CD4-positive, alpha-beta memory T cell (primary cell): ENCODE measurements at places on chromosomes 5 and 9. TPM values are rescaled to one million over a fixed set of nuclear protein-coding genes. Genes with fewer than 3 reads are reported as not detected.
A peak's percentile ranks its signal among the peaks of the same experiment; 100 is the strongest.

Gene PHF24
- not detected for total RNA-seq

Gene C9orf153
- 0.87 TPM for total RNA-seq

Gene GABRA1
- total RNA-seq: not detected

Gene PTPRD
- not detected for total RNA-seq

Gene RGS7BP
- not detected for total RNA-seq

GRCh38 chr9:86471171-86471815 is 117.1 kb upstream of the TUT7 start:
- DNase-seq: no peak

- DNase-seq: peak; percentile 95
Measured at GRCh38 chr5:131252824-131253171, 11.1 kb upstream of the CDC42SE2 start.

DNA sequence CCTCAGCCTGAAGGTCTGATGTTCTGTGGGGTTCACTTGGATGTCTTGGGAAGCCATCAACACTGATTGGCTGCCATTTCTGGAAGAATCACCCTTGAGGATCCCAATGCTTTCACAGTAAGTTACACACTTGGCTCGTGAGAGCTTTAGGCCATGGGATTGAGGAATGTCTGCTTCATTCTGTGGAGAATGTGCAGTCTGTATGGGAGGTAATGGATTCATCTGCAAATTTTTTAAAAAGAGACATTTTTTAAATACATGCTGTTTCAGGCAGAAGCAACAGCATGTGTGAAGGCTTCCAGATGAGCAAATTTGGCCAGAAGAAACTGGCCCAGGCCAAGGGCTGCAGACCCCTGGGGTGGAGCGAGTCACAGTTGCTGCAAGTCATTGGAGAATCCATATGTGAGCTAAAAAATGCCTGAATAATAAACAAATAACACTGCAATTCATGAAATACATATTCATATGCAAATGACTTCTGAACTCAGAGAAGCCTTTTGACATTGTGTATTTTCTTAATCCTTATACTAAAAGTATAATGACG is 146.3 kb upstream of the RASEF start:
- no peak for DNase-seq

- no peak for DNase-seq
Measured at GRCh38 chr9:35774907-35775635, 16.3 kb upstream of the NPR2 start.

- no peak for DNase-seq
Measured at GRCh38 chr5:164346785-164347630, 841.6 kb downstream of the MAT2B start.

DNA sequence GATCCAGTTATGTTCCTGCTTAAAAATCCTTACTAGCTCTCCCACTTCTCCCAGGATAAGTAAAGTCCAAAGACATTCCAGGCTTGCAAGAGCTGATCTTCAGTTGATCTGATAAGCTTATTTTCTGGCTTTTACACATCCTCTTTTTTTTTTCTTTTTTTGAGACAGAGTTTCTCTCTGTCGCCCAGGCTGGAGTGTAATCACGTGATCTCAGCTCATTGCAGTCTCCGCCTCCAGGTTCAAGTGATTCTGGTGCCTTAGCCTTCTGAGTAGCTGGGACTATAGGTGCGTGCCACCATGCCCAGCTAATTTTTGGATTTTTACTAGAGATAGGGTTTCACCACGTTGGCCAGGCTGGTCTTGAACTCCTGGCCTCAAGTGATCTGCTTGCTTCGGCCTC is 37.3 kb upstream of the PTPN3 start:
- DNase-seq: no peak

GRCh38 chr5:156271569-156271968 is 55.4 kb upstream of the SGCD start:
- no peak for DNase-seq

GRCh38 chr9:97808972-97809371 is 44.1 kb upstream of the FOXE1 start:
- no peak for DNase-seq

- DNase-seq: no peak
Measured at GRCh38 chr5:21711866-21712758, 1141.0 kb downstream of the CDH12 start.

DNA sequence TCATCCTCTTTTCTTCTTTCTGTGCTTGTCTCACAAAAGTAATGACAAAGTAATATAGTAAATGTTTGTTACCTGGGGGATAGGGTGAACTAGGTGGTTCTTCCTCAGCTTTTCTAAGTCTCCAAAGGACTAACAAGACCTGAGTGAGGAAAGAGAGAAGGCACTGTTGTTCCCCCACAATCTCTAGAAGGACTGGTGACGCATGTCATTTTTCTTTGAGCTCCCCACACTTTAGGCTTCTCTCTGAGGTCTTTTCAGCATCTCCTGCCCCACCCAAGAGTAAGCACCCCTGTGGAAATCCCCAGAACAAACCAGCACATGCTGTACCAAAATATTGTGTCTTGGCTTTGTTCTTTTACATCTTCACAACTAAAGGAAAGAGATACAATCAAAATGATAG is 2.4 kb upstream of the IL7R start:
- DNase-seq: peak; percentile 95

- no peak for DNase-seq
Measured at GRCh38 chr5:127810707-127811490, 107.7 kb downstream of the CCDC192 start.

GRCh38 chr5:53017383-53017782 is 28.2 kb downstream of the ITGA2 start:
- DNase-seq: no peak

DNA sequence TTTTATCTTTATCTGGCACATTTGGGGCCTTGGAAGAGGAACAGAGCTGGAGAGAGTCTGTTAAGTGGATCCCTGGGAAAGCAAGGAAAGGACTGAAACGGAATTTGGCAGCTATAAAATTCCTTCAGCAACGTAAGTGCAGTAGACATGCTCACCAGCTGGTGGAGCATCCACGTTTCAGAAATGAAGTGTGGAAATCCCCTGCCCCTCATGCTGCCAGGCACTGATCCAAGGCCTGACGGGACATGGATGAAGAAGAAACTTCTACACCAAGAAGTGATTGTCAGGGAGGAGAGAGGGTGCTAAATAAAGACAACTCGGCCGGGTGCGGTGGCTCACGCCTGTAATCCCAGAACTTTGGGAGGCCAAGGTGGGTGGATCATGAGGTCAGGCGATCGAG is 209.3 kb downstream of the ROR2 start:
- DNase-seq: no peak

DNA sequence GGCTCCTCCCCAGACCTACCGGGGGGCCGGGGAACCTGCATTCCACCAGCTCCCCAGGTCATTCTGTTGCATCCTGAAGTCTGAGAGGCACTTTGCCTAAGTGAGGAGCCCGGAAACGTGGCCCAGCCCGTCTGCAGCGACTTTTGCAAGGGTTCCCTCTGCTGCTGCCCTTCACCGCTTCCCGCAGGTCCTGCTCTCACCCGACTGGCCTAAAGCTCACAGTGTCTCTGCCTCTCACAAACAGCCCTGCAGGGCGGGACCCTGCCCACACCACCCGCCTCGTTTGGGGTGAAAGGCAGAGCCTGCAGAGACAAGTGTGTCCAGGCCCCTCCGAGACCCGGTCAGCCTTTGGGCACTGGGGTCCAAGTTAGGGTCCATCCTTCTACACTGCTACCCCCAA is 9.5 kb upstream of the WDR5 start:
- no peak for DNase-seq

DNA sequence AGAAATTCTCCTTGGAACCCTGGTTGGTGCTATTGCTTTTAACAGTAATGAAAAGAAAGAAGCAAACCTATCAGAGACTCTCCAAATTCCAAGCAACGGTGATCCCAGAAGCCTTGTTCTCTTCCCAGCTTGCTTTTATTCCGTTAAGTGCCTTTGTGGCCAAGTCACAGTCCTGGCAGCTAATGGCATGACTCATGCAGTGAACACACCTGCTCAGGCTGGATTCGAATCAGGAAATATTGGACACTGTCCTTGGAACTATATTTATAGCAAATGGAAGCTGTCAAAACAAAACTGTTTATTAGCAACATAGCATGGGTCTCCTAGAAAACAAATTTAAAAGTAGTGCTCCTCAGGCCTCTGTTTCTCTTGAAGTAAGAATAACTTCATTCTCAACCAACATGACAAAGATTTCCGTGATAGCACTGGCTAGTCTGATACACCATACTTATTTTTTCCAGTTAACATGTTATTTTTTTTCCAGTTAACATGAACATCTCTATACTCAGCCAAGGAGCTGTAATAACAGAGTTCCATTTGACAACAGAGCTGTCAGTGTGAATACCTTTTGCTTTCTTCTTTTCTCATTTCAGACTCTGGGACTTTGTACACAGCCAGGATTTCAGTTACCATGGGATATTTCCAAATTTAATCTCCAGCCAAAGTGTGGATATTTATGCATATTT is 502.4 kb downstream of the GADD45G start:
- no peak for DNase-seq

DNA sequence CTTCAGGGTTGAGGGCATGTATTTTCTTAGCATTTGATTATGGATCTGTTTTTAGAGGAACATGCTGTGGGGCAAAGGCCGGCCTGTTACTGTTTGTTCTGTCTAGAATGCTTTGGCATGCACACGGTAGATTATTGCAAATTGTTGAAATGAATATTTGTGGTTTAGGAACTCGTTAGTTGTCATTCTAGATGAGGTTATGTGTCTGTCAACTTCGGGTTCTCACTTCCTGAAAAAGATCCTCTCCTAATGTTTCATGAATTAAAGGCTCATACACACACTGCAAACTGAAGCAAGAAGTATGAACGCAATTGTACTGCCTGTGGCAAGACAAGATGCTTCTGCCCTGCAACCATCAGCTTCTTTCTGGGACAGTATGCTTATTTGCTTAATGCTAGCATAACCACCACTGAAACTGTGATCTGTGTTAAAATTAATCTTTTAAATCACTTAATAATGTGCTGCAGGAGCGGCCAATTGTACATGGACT is 99.6 kb downstream of the BASP1 start:
- no peak for DNase-seq
